ENCODE measurements at places on chromosomes 6 and 20.

GRCh38 chr20:34675993-34676641 is 775 bp downstream of the PIGU start:
- DNase-seq: no peak

- DNase-seq: no peak
Observed at GRCh38 chr6:139439349-139439748, 64.9 kb upstream of the CITED2 start.

DNA sequence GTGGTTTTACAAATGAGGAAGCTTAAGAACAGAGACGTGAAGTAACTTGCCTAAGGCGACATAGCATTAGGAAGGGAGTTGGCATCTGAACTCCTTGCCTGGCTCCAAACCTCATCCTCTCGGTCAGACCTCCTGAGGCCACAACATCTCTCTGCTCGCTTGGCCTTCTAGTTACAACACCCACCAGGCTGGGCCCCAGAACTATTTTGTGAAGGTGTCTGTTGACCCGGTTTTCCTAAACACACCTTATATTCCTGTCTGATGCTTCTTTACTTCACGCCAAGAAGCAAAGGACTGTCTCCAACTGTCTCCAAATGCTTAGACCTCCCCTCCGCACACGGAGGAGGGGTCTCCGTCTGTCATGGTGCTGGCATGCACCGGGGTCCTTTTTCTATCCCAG is 326.6 kb downstream of the THBS2 start:
- no peak for DNase-seq

GRCh38 chr6:3263096-3263495 is 4.3 kb downstream of the PSMG4 start:
- peak; percentile 37 for DNase-seq

DNA sequence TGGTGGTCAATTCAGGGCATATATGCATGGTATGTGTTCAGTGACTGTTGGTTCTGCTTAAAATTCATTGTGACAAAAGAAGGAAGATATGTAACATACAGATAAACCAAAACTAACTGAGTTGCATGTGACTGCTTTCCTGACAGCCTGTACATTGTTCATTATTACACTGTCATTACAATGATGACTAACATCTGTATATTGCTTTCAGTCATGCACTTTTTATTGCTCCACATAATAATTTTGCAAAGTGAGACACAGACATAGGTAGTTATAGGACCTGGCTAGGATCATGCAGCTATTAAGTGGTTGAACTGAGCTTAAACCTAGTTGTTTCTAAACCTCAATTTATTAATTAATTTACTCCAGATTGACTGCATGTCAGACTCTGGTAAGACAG is 703.2 kb downstream of the HDGFL1 start:
- DNase-seq: no peak

DNA sequence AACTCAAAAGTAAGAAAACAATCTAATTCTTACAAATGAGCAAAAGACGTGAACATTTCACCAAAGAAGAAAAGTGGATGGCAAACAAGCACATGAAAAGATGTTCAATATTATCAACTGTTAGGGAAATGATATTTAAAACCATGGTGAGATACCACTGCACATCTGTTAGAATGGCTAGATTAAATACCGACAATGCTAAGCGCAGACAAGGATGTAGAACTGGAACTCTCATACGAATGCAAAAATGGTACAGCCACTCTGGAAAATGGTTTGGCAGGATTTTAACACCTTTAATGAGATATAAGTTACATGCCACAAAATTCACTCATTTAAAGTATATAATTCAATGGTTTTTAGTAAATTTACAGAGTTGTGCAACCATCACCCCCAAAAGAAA is 44.6 kb upstream of the NFATC2 start:
- DNase-seq: no peak

DNA sequence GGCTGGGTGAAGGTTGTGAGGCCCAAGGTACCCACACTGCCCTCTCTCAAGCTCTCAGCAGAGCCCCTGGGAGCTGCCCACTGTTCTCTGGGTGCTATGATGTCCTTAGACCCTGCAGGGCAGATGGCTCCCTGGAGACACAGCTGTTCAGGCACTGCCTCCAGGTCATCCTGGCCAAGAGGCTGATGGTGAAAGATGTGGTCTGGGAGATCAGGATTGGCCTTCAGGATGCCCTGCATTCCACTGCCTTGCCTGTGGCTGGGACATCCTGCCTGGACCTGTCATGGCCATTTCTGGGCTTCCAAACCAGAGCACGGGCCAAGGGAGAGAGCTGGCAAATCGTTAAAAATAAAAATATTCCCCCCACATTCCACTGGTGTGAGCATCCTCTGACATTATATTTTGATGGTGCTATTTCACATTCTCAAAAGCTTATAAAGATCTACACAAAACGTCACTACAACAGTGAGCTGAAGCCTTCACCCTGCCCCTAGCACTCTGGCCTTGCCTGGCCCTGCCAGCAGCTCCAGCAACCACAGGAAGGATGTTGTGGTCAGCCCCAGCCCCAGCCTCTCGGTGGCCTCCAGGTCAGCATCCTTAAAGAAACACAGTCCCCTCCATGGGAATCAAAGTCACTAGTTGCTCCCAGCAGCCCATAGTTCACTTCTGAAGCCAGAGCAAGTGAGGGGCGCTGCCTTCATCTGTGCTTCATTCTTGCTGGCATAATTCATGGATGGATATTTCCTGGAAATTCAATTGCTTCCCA is 13.5 kb upstream of the KCNK16 start:
- DNase-seq: peak; percentile 15

DNA sequence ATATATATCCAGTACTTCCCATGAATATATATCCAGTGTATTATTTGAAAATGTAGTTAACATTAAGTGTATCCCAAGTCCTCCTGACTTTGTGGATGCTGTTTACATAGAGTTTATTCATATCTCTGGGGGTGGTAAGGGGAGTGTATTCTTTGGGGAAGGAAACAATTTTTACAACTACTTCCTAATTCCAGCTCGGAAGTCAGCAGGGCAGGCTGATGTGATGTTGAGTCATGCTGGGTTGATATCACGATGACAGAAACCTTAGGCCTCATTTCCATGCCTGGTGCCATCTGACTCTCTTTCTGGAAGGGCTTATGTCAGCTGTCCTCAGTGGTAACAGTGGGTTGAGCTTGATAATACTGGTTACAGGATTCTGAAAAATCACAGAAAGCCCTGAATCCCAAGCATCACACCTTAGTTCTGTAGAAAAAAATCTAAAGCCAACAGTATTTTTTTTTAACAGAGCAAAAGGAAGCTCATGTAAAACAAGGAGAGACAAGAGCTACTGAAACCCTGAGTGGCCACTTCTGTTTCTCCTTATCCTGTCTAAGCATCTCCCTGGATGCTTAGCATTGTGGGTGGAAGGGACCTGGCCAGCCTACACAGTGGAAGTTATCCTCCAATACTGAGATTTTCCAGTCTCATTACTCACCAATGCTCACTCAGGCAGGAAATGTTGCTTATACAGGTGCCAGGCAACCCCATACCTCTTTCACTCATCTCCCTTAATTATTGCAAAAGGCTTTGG is 75.2 kb upstream of the IYD start:
- no peak for DNase-seq

DNA sequence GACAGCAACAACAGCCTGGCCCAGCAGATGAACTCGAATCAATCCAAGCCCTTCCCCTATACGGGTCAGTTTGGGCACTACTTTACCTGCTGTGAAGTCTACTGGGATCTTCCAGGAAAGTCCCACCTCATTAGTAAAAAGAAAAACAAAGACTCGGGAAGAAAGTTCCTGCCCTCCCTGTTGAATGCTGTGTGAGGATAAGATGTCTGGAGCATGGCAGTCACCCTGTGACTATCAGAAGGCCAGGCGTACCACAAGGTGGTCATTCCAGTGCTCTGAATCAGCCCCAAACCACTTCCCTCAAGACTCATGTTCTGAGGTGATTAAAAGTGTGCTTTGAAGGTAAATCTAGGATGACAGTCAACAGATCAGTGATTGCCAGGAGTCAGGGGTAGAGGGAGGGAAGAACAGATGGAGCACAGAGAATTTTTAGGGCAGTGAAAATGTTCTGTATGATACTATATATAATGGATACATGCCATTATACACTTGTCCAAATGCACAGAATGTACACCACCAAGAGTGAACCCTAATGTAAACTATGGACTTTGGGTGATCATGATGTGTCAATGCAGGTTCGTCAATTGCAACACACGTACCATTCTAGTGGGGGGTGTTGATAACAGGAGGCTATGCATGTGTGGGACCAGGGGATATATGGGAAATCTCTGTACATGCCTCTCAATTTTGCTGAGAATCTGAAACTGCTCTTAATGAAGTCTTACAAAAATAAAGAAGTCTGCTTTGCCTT is 14.7 kb downstream of the FKBP1A start:
- DNase-seq: peak; percentile 50

Data from activated CD4-positive, alpha-beta T cell treated with anti-CD3 and anti-CD28 coated beads for 36 hours (primary cell).